ENCODE measurements at places on chromosomes 16 and 17.
A peak's percentile ranks its signal among the peaks of the same experiment; 100 is the strongest.

GRCh38 chr16:47577029-47577428, 115.9 kb downstream of the PHKB start:
- no peak for DNase-seq

DNA sequence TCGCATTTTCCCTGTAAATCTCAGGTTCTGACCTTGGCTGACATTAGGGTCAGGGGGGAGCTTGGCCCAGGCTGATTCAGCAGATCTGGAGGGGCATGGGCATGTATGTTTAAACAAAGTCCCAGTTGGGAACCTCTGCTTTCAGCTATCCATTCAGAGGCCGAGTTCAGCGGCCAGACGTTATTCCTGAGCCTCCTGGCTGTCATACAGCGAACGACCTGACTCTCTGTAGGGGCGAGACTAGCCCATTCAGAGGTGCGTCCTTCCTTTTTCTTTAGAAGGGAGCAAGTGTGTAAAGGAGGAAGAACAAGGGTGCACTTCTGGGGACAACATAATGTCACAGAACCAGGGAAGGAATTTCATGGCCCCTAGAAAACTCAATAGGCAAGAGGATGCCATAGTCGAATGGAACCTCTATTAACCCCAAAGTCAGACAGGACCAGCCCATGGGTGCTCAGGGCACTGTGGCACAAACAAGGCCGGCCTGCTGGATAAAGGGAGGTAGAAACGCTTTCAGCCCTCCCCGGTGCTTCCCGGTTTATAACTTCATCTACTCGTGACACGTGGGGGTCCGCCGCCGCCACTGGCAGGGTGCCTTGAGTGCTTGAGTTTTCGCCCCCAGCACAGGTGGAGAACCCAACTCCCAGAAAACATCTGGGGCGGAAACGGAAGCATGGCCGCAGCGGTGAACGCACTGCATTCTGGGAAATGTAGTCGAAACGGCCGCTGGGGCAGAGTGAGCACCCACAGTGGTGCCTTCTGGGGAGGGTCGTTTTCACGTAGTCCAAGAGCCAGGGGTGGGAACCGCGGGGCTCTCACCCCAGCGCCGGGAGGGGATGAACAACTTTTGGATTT, 33.2 kb upstream of the PLCG2 start:
- DNase-seq: peak; percentile 60

DNA sequence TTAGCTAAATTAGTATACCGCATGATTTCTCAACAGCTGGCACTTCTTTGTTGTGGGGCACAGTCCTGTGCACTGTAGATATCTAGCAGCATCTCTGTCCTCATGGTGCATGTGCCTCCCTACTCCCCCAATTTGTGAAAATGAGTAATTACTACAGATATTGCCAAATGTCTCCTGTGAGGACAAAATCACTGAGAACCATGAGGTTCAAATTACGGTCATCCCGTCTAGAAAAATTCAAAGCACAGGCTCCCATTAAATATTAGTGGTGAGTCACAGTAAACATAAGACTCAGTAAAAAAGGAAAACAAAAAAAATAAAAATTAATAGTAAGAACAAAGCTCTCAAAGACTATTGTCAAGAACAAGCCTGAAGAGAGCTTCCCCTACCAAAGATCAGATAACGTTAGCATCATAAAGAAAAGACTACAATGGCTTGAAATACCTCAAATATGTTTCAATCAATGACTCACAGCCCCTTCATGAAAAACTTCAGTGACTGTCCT, 57.8 kb downstream of the STH start:
- DNase-seq: no peak

DNA sequence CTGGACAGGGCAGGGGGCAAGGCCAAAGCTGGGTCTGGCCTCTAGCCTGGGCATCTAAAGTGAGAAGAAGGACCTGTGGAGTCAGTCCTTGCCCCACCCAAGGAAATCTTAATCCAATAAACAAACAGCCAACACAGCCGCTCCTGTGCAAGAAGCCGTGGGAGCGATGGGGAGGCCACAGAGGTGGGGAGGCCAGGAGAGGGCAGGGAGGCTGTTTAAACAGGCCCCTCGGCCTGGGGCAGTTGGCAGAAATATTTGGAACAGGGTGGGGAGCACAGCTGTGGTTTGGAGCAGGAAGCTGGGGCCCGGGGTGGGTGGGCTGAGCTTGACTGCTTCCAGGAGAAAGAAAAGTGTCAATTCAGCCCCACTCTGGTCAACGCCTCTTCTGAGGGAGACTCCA, 5.3 kb downstream of the ZNF385C start:
- no peak for DNase-seq

- DNase-seq: peak; percentile 16
Observed at GRCh38 chr17:55090079-55090492, 121.5 kb downstream of the STXBP4 start.

GRCh38 chr16:31243734-31244670, 15.8 kb upstream of the ITGAM start:
- no peak for DNase-seq

DNA sequence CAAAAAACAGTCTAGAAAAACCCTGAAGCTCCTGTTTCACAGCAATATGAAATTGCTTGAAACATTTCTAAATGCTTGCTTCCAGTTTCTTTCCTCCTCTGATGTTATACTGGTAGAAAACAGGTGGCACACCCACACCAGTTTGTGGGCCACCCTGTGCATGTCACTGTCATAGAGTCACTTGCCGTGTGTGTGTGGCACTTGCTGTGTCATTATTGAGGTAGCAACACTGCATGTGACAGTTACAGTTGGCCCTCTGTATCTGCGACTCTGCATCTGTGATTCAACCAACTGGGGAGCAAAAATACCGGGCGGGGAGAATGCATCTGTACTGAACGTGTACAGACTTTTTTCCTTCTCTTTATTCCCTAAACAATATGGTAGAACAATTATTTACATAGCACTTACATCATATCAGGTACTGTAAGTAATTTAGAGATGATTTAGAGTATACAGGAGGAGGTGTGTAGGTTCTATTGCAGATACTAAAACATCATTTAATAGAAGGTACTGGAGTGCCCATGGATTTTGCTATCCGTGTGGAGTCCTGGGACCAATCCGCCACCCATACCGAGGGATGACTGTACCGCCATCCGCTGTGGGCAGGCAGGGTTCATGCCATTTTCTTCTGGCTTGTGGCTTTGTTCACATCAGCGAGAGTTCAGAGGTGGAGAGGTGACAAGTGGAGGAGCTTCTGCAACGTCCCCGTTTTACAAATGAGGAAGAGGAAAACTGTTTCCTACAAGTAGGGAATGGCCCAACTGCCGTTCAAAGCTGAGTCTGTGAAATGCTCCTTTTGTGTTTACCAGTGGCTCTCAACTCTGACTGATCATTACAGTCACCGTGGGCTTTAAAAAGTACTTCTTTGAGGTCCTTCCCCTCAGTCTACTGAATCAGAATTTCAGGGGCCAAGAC, 373.7 kb downstream of the SNX29 start:
- no peak for DNase-seq

DNA sequence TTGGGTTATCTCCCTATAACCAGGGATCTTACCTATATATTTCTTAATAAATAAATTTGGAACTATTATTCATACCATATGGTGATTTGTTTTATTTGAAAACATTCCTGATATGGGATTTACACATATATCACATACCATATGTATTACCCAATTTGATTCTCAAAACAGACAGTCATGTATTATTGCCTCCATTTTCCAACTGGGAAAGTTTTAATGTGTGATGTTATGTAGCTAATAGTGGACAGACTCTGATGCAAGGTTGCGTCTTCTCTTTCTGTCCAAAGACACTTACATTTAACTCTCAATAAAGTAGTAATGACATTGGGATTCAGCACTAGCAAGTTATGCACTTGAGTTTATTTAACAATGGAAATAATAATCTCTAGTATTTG, 1.1 kb downstream of the KRTAP9-9 start:
- DNase-seq: no peak

DNA sequence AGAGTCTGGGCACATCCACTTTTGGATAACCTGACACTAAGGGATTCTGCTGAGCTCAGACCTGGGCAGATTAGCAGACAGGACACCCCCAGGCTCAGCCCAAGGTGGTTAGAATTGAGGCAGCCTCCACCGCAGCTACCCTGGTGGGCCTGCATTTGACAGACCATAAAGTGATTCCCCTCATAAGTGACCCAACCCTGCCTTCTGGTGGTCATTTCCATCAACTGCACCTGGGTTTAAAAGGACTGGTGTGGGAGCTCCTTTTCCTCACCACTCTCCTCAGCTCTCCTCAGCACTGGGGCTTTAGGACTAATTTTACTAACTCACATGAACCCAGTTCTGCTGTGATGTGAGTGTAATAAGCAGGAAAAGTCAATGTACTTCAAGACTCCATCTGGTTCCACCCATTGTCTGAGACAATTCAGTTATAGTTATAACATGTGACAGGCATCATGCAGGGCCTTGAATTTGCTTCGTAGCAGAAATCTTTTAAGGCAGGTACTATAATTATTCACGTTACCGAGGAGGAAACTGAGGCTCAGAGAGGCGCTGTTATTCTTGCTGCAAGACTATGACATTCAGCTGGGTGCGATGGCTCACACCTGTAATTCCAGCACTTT, 42.5 kb downstream of the MYH3 start:
- DNase-seq: no peak

DNA sequence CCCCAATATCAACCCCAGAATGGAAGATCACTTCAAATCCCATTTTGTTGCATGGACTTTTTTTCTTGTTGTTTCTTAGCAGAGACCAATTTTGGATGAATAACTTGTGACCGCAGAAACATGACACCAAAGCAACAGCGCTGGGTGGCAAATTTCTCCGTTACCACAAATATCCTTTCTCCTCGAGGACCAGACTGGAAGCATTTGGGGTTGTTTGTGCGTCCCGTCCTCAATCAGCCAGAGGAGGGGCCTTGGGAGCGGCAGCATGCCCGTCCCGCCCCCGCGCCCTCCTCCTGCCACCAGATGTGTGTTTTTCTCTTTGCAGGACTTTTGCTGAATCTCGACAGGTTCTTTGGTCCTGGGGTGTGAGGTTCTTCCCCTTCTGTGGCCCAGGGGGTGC, 282.5 kb upstream of the FOXF1 start:
- no peak for DNase-seq

DNA sequence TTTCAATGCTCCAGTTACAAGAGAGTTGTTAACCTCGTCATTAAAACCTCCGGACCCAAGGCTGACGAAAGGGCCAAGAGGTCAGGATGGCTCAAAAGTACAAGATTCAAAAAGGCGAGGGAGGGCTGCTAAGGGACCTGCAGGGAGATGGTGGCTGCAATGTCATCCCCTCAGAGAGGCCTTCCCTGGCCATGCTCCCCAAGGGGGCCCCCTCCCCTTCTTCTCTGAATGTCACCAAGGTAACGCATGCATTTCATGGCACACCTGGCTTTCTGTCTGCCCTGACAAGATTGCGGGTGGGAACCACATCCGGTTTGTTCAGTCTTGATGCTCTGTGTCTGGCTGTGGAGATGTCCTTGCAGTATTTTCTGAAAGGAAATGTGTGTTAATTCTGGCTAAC, 89.9 kb downstream of the C16orf78 start:
- DNase-seq: peak; percentile 75

GRCh38 chr16:57611181-57611580, 17.2 kb upstream of the ADGRG1 start:
- no peak for DNase-seq

GRCh38 chr16:8925455-8925854, 38.3 kb downstream of the USP7 start:
- no peak for DNase-seq

DNA sequence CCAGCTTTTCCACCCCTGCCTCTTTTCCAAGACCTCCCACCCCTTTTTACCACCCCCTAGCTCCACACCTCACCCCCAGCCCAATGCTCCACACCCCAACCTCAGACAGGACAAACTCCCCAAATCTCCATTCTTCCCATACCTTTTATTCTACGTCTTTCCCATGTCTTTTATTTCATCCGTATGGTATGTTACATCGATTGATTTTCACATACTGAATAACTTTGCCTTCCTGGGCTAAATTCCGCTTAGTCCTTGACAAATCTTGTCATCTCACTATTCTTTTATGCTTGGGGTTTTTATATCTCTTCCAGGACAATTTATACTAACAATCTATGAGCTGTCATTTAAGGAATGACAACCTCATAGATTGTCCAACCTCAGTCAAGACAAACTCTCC, 46.4 kb downstream of the PITPNM3 start:
- DNase-seq: no peak

GRCh38 chr17:70862295-70862694, 693.0 kb downstream of the KCNJ2 start:
- DNase-seq: no peak

GRCh38 chr16:48681520-48681919, 71.5 kb upstream of the N4BP1 start:
- no peak for DNase-seq

DNA sequence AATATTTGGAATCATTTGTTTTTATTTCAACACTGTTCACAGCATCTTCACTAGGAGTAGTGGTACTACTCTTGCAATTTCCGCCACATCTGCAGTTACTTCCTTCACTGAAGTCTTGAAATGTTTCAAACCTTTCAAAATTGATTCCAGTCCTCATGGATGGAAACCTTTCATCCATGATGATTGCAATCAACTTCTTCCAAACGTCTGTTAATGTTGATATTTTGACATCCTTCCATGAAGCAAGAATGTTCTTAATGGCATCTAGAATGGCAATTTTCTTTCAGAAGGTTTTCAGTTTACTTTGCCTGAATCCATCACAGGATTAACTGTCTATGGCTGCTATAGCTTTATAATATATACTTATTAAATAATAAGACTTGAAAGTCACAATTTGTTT, 736.8 kb upstream of the CA10 start:
- DNase-seq: no peak

GRCh38 chr16:72042157-72042660, 12.1 kb upstream of the HP start:
- no peak for DNase-seq

GRCh38 chr17:62989501-62989900, 23.5 kb downstream of the TANC2 start:
- no peak for DNase-seq

GRCh38 chr16:59192551-59193199, 458.6 kb upstream of the GOT2 start:
- DNase-seq: no peak

- no peak for DNase-seq
Observed at GRCh38 chr17:7211491-7212273, 8.0 kb downstream of the DLG4 start.

Data from T follicular helper cell (primary cell).